ENCODE measurements at places on chromosomes 5 and 9. TPM values are rescaled to one million over a fixed set of nuclear protein-coding genes. Genes with fewer than 3 reads are reported as not detected.
A peak's percentile ranks its signal among the peaks of the same experiment; 100 is the strongest.

Gene NPDC1
- polyA plus RNA-seq = 35.2 TPM

Gene IL13
- 0.41 TPM for polyA plus RNA-seq

Gene SPINK5
- polyA plus RNA-seq = 0.11 TPM

Gene MTREX
- polyA plus RNA-seq = 61.7 TPM

Gene HAVCR2
- 2.5 TPM for polyA plus RNA-seq

Gene PCAT7
- 1.9 TPM for polyA plus RNA-seq

Gene CDH6
- polyA plus RNA-seq = 3.6 TPM

Gene ADAMTS12
- 28.8 TPM for polyA plus RNA-seq

Gene PCDHA9
- polyA plus RNA-seq = 0.07 TPM

- no peak for DNase-seq
Observed at GRCh38 chr9:128422783-128423150, 2.1 kb downstream of the CERCAM start.

DNA sequence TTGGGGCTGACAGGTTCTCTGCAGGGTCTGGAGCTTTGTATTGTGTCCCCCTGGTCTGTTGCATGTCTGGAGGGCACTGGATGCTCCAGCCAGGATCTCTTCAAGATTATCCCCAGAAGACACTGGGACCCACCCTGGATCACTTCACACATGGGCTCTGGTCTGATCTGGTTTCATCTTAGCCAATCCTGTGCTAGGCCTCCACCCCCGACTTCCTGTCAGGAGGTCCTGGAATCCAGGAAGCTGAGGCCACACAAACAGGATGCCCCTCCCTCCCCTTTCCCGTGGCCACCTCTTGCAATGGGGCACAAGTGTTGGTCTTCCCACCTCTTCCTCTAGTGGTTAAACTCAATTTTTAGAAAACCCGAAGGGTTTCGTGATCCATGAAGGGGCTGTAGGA, 242.6 kb upstream of the MVB12B start:
- DNase-seq = no peak

DNA sequence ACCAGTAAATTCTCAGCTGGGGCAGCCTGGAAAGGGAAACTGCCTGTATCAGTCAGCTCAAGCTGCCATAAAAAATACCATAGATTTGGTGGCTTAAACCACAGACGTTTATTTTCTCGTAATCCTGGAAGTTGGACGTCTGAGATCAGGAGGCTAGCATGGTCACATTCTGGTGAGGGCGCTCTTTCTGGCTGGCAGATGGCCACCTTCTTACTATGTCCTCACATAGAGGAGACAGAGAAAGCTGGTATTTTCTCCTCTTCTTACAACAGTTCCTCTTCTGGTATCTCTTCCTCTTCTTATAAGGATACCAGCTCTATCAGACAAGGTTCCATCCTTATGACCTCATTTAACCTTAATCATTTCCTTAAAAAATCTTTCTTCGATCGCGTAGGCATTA, 50.5 kb upstream of the RFX3 start:
- DNase-seq = no peak

- no peak for DNase-seq
Observed at GRCh38 chr5:60685700-60686099, 14.3 kb downstream of the DEPDC1B start.

DNA sequence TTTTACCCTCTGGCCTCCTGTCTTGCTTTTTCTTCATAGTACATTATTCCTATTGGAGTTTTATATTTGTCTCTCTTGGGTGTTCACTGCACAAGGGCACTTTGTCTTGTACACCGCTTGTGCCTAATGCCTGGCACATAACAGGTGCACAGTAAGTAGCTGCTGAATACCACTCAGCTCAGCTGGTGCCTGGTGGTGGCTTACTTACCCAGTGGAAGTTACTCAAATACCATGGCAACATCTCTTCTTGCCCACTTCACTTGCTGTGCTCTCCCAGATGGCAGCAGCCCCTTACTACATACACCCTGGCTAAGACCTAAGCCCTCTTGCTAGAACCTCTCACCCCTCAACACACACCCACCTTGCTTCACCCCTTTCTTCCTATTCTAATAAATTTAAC, 11.3 kb upstream of the SKP1 start:
- no peak for DNase-seq

DNA sequence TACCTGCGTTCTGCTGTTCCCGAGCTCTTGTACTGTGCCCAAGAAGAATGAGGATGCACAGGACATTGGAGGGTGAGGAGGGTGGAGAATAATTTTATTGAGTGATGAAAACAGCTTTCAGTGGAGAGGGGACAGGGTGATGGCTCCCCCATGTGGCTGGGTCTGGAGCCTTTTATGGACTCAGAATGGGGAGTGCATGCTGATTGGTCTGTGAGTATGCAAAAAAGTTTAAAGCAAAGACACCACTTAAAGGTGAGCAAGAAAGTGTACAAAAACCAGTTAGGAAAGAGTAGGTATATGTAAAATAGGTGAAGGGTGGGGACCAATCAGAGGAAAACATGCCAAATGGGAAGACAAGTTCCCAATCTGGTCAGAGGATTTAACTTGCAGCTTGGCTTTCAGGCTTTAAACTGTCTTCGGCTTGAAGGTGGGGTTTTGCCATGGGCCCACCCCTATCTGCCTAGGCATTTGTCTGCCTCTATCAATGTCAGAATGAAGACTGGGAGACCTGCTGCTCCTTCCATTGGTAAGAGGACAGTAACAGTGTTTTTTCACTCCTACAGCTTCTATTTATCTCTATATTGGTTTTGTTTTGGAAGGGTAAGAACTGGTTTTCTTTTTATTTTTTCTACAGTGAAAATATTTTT, 118.0 kb upstream of the RAI14 start:
- DNase-seq = no peak

DNA sequence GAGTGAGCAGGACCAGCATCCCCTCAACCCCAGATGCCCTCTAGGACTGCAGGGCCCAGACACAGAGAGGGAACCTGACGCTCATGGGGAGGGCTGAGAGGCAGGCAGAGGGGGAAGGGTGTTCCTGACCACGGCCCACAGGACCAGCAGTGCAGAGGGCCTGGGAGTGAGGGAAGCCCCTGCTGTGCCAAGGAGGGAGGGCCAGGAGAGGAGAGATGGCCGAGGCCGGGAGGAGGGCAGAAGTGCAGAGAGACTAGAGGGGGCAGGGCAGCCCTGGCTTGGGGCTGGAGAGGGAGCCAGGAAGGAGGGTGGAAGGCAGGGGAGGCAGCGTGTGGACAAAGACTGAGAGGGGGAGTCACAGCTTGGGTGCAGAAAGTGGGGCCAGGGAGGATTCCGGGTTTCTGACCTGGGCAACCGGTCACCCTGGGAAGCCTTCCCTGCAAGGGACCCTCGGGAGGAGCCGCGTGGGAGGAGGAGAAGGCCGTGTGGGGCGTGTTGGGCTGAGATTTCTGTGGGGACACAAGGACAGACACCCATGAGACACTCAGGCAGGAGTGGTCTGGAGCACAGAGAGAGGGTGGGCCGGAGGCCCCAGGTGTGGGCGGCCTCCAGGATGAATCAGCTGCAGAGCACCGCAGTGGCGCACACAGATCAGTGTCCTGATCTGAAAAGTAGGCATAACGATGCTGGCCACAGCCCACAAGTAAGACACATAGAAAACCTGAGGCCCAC, 117.5 kb downstream of the ADAMTS2 start:
- peak; percentile 39 for DNase-seq

- no peak for DNase-seq
Observed at GRCh38 chr5:27353540-27353939, 315.2 kb upstream of the CDH9 start.

GRCh38 chr5:42586625-42587024, 163.4 kb downstream of the GHR start:
- no peak for DNase-seq

DNA sequence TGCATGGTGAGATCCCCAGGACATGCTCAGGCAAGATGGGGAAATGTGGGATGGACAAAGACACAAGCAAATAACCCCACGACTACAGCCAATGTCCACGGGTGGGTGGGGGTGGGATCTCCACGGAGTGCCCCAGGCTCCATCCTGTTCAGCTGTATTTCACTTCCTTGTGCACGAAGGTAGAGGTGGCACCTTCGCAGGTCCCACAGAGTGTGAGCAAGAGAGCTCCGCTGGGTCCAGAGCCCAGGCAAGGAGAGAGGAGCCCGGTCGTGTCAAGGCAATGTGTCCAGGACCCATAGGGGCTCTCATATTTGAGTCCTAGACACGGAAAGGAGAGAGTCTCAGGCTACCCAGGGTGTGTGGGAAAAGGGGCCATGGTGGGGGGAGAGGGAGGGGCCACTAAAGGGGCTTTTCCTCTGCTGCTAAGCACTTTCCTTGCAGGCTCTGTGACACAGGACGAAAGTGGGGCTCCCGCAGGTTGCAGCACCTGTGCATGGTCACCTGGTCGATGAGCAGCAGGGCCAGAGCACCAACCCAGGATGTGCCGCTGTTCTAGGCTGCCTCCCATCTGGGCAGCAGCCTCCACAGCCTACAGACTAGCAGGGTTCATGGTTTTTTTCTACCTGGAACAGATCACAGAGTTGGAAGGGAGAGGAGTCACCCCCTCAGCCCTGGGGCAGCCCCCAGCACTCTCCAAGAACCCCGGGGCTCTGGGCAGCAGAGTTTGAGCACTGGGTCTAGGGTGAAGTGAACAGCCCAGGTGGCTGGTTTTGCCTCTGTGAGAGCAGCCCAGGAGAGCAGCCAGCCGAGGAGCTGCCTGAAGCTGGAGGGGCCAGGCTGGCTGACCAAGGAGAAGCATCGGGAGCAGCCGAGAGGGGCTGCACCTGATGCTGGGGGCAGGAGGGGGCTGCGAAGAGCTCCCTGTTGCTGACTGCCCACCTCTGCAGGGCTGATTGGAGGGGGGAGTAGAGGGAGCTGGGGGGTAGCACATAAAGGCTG, 100.7 kb upstream of the MVB12B start:
- DNase-seq = no peak

DNA sequence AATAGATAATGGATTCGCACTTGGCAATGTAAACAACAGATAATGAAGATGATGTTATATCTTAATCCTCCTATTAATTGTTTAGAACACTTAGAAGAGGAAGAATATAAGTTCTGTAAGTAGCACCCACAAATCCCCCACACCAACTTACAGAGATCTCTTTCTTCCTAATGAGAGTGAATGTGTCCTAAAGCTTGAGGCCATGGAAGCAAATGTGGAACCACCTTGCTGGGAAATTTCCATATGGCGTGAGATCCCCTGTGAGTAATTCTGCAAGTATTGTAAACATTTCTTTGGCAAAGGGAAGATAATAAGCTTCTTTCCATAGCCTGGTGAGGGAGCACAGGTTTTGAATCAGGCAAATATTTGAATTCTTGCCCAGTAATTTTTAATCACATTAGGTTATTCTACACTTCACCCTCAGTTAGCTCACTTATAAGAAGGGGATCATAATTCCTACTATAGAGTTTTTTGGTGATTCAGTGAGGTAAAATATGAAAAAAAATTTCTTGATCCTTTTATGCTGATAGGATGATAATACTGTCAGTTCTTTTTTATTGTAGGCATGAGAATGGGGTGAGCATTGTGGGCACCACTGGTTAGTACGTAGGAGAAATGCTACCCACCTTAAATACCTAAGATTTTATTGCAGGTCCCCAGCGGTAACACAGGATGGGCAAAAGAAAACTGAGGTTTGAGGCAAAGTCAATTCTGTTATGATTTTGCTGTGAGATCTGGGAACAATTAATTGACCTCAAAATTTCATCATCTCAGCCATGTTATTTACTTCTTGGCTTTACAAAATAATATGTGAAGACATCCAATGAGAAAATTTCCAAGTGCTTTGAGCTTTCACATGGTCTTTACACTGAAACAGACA, 574.8 kb downstream of the PSAT1 start:
- peak; percentile 88 for DNase-seq

DNA sequence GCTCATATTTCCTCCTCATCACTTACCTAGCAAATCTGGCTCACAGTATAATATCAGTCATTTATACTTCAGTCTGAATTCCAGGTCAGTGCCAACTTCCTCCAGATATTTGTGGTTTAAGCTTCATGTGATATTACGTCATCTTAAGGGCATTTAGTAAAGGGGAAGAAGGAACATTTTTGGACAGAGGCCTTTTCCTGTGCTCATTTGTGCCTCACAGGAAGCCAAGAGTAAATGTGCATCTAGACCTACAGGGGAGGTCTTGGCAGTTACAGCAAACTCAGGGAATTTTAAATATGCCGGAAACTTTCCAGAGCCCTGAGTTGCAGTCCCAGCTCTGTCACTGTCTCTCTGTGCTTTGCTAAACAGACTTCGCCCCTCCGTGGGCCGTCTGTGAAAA, 12.3 kb upstream of the KCNIP1 start:
- DNase-seq = peak; percentile 81

GRCh38 chr9:93893899-93894690, 61.1 kb downstream of the BARX1 start:
- no peak for DNase-seq

GRCh38 chr5:39102684-39103155, 28.5 kb upstream of the RICTOR start:
- no peak for DNase-seq

DNA sequence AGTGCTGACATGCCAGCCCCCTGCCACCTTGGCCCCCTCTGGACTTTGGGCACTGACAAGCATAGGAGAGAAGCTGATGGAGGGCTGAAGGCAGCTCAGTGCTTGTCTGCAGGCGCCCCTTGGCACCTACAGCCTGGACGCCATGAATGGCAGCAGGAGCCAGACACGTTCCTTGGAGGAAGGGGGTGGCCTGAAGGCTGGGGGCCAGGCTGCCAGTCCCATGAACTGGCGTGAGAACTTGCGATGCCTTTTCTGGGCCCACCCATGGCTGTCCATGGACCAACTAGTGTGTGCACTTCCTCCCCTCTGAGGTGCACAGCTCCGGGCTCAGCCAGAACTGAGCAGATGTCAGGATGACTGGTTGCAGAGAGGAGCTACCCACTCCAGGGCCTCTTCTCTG, 99.0 kb upstream of the RANBP6 start:
- DNase-seq = no peak

GRCh38 chr9:36163786-36164170, 5.4 kb upstream of the CCIN start:
- DNase-seq = peak; percentile 56

GRCh38 chr9:68955330-68955729, 58.6 kb downstream of the PRKACG start:
- no peak for DNase-seq

DNA sequence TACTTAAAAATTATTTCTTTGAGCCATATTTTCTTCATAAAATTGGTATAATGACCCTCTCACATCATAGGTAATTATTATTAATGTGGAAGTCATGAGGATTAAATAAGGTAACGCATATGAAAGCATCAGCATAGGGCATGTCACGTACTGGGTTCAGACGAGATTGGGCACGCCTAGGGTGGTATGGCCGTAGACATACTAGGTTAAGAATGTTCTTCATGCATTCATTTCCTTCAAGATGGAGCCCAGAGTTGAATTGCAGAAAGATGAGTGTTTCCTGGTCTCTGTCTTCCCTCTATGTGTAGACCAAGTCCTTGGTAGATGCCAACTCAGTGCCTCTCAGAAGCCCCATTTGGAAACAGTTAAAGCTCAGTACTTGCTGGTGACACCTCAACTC, 174.1 kb upstream of the CLINT1 start:
- no peak for DNase-seq

- DNase-seq = peak; percentile 86
Observed at GRCh38 chr9:123562844-123563346, 206.9 kb downstream of the CRB2 start.

DNA sequence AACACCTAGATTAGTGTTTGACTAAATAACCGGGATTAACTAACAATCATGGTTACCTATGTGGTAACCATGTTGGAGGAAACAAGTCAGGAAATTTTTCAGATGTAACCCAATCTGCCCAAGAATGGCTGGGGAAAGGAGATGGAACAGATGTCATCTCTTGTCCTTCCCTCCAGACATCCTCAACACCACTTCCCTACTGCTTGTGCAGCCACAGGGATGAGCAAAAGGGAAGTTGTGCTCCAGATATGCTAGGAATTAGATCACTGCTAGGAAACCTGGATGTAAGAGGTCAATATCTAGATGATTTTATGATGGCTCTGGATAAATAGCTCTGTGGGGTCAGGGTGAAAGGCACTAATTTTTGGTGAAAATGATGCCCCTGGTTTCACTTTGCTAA, 61.3 kb upstream of the ELL2 start:
- DNase-seq = no peak
